ENCODE measurements at places on chromosomes 5 and 9.

DNA sequence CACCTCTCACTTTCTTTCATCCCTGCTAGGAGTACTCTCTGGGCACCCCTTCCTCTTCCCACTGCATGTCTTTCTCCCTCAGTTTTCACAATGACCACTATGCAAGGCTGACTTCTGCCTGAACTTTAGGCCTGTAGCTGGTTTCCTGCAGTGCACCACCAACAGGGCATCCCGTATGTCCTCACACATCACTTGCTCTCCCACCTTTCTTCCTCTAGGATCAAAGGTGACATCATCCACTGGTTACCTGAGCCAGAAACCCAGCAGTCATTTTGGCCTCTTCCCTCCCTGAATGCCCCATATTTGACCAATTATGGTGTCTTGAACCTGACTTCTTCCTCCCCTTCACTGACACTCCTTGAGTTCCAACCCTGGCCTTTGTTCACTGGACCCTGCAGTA lies 8.5 kb downstream of the GAS1 start:
- no peak for DNase-seq

DNA sequence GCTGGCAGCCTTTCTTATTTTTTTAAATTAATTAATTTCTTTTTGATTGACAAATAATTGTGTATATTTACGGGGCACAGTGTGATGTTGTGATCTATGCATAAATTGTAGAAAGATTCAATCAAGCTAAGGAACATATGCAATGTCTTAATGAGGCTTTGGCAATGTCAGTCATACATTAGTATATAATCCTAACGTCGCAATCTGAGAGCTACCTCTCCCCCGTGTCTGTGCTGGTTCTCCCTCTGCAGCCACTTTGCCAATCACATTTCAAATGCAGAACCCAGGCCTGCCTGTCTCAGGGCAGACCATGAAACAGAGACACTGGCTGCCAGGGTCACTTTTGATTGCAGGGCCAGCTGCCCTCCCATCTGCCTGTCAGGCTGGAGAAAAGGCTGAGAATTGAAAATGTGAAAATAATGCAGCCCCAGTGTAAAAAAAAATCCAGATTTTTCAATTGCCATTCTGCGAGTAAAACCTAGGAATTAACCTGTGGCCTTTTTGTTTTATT lies 56.3 kb downstream of the SLC24A2 start:
- no peak for DNase-seq

GRCh38 chr5:107670932-107671741 lies at the start of gene EFNA5:
Gene EFNA5, minus strand, starts transcription at chr5:107670937.
- DNase-seq = no peak

- no peak for DNase-seq
These were observed 54.5 kb upstream of the EQTN start for GRCh38 chr9:27351438-27351837.

GRCh38 chr9:17962747-17963146 lies 383.9 kb downstream of the SH3GL2 start:
- no peak for DNase-seq

- DNase-seq = no peak
These were observed 980 bp downstream of the CCNO start for GRCh38 chr5:55232271-55232984.

- DNase-seq = no peak
These were observed 242.3 kb downstream of the CAAP1 start for GRCh38 chr9:26650325-26650724.

GRCh38 chr5:163914910-163915309 lies 409.5 kb downstream of the MAT2B start:
- no peak for DNase-seq

GRCh38 chr9:8822667-8823025 lies 1023.1 kb upstream of the DMAC1 start:
- no peak for DNase-seq

- DNase-seq = no peak
These were observed 229.5 kb downstream of the CD180 start for GRCh38 chr5:66967102-66967501.

DNA sequence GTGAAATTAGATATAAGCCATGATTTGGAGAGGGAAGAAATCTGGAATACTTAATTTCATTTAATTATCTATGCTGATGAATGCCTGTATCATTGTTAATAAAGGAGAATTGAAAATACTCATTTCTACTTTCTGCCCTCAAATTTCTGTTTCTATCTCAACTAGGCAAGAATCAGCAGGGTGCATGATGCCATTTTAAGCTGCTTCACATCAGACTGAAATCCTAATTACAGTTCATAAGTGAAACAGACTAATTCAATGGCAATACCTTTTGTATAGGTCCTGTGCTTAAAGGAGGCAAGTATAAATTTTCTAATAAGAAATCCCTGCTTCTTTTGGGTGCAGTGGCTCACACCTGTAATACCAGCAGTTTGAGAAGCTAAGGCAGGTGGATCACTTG lies 22.3 kb upstream of the TAL2 start:
- no peak for DNase-seq

DNA sequence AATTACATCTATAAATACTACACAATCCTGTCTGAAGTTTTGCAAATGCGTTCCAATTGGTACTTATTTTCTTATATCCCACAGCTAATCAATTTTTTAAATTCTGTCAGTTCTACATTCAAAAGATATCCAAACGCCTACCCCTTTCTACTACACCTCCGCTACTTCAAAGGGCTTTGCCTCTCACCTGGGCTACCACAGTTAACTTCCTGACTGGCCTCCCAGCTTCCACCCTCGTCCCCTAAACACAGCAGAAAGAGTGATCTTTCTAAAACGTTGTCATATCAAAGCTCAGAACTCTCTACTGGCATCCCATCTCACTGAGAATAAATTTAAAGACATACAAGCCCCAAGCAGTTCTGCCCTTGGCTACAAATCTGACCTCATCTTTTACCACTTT lies 32.3 kb upstream of the NIPBL start:
- DNase-seq = no peak

DNA sequence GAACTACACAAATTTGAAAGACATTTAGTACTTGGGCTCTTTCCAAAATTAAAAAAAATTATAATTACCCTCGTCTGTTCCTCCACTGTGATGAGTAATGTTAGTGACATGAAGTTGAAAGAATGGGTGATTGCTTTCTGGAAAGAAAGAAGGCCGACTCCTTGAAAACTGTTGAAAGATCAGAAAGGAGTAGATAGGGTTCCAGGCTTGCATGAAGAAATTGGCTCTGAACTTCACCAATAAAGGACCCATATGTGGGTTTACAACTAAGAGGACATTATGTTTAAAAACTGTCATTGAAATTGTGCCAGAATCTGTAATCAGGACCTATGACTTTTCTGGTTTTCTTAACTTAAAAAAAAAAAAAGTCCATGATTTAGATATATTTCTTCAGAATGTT lies 20.7 kb upstream of the MOCS2 start:
- DNase-seq = no peak

GRCh38 chr5:131230406-131230805 lies 33.4 kb upstream of the CDC42SE2 start:
- DNase-seq = no peak

GRCh38 chr5:76620166-76620565 lies 3.0 kb downstream of the F2RL2 start:
- DNase-seq = no peak

DNA sequence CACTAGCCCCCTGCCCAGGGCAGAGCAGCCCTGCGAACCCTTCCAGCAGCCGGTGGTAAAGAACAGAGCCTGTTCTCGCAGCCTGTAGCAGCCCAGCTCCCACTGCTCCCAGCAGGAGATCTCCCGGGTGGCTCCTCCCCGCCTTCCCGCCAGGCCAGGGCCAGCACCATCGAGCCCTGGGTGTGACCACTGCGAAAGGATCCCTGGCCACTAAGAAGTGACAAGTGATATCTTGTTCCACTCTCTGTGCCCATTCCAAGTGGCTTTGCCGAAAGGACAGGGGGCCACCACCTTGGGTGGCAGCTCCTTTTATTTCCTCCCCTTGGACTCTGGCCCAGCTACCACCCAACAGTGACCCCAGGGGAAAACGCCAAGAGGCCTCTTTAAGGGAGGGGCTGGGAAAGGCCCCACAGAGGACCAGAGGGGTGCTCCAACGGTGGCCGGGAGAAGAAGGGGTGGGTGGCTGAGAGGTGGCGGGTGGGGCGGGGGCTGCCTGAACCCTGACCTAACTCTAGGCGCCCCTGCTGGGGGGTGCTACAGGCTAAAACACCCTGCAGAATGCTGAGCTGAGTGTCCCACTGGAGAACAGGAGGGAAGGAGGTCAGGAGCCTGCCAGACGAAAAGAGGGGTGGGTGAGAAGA lies 1.6 kb downstream of the NACC2 start:
- DNase-seq = no peak

DNA sequence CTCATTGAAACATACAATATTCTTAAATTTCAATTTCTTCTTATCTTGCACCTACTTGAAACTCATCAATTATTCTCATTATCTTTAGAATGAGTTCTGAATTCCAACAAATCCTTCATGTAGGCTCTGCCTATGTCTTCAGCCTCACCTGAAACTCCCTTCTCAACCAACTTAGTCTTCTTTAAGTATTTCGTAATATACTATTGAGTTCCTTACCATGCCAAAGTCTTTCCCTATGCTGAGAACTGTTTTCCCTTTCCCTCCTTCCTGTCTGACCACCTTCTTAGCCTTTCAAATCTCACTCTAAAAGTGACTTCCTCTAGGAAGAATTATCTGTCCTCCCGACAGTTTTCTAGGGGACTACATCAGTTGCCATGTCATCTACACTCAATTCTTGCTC lies 50.9 kb upstream of the ZFAND5 start:
- no peak for DNase-seq

DNA sequence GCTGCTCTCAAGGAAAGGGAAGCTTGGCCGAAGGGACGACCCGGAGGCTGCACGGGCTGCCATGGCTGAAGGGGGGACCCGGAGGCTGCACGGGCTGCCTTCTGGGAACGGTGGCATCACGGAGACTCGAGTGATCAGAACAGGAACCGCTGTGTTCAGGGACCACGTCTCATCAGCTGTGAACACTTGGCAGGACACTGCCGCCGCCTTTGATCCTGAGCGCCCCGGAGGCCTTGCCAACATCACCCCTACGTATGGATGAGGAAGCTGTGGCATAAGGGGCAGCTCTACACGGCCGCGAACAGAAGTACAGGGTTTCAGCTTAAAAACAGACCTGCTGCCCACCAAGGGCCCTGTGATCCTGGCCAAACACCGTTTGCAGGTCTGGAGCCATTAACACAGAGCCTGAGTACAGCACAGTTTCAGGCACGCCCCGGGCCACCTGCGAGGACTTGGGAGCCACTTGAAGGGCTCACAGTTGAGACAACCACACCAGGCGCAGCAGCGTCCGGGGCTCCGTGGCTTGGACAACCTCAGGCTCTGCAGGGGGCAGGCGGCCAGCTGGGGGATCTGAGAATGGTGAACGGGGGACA lies 23.9 kb upstream of the TERT start:
- no peak for DNase-seq

GRCh38 chr9:130870491-130871381 lies 25.9 kb downstream of the QRFP start:
- DNase-seq = no peak

DNA sequence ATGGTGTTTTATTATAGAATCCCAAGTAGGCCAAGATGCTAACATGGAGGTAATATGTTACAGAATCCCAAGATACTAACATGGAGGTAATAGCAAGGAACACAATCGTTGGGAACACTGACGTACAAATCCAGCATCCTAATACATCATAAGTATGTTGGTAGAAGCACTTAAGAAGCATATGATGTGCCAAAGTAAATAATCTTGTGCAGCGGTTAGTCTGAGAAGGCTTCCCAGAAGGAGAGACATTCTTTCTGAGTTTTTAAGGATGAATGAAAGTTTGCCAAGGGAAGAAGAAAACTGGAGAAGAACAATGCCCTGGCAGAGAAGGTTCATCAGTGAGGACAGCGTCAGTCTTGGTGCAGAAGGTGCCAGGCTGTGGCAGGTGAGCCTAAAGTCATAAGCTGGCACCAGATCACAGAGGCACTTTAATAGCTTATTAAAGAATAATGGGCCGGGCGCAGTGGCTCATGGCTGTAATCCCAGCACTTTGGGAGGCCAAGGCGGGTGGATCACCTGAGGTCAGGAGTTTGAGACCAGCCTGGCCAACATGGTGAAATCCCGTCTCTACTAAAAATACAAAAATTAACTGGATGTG lies 294.5 kb upstream of the PIK3R1 start:
- no peak for DNase-seq

DNA sequence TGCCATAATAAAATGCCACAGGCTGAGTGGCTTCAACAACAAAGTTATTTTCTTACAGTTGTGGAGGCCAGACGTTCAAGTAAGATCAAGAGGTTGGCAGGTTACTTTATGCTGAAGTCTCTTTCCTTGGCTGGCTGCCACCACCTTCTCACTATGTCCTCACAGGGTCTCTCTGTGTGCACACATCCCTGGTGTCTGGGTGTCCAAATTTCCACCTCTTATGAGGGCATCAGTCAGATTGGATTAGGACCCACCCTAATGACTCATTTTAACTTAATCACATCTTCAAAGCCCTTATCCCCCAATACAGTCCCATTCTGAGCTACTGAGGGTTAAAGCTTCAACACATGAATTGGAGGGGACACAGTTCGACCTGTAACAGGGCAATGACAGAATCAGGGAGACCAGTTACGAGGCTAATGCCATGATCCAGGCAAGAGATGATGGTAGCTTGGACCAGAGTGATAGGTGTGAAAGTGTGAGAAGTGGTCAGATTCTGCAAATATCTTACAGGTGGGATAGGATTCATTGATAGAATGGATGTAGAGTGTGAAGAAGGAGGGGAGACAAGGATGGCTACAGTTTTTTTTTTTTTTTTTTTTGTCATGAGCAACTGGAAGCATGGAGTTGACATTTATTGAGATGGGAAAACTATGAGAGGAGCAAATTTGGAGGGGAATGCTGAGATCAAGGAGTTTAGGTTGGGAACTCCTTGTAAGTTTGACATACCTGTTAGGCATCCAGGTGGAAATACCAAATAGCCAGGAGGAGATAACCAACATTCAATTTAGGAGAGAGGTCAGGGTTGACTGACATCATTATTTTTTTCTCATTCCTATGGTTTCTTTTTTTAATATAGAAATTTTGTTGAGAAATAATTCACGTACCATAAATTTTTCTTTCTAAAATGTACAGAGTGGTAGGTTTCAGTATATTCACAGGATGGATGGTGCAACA lies 39.6 kb upstream of the FGF1 start:
- no peak for DNase-seq

DNA sequence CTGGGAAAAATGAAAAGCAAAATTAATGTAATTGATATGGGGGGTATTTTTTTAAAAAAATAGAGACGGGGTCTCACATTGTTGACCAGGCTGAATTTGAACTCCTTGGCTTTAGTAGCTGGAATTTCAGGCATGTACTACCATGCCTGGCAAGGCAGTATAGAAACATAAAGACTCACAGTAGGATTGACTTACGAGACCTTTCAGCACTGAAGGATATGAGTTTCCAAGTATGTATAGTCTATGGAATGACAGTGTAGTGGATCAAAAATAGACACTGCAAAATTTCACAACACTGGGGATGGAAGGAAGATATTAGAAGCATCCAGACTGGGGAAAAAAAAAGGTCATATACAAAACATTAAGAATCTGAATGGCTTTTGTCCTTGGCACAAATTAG lies 6.8 kb downstream of the DCP2 start:
- DNase-seq = no peak
